ENCODE measurements at places on chromosomes 2 and 18.

DNA sequence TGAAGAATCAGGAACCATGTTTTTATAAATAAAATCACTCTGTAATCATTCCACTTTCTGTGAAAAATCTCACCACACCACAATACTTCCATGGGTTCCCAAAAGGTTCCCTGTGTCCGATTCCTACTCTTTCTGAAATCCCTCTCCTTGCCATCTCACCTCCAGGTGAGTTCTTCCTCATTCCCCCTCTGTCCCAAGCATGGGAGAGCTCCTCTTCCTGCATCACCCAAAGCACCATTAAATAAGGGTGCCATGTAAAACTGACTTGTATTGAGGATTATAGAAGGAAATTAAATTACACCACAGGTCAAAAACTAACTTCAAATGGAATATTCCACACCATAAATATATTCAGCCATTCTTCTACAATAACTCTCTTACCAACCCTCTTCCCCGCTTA, 55.8 kb upstream of the ETAA1 start:
- DNase-seq, result no peak

- no peak for DNase-seq
These were observed 117.0 kb downstream of the ZBTB7C start for GRCh38 chr18:48292229-48292628.

DNA sequence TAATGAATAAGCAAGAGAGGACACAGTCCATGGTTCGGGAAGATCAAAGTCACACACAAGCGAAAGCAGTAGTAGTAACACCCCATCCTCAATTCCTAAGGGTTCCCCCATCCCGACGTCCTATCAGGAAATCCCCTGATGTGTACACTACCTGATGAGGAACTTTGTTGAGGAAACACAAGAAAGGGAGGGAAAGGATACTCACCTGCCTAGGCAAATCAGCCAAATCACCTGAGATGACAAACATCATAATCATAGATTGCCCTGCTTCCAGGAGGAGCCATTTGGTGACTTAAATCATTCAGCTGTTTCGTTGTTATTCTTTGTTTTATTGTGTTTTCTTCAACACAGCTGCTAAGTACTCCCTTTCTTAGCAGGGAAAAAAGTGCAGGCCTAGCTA, 55.5 kb upstream of the SPOPL start:
- DNase-seq, result no peak

- no peak for DNase-seq
These were observed 10.8 kb upstream of the YWHAQ start for GRCh38 chr2:9641641-9642040.
